ENCODE measurements at places on chromosomes 7 and 10. TPM values are rescaled to one million over a fixed set of nuclear protein-coding genes. Genes with fewer than 3 reads are reported as not detected.

The ACTR3C gene
- 4.6 TPM for polyA plus RNA-seq

The IKZF1 gene
- polyA plus RNA-seq, result 160 TPM

The PTN gene
- polyA plus RNA-seq, result not detected

The PLPP4 gene
- not detected for polyA plus RNA-seq

The RHOBTB1 gene
- polyA plus RNA-seq, result not detected

The ZNF727 gene
- polyA plus RNA-seq, result not detected

The VGF gene
- polyA plus RNA-seq, result not detected
